ENCODE measurements at places on chromosomes 5 and 9.

- DNase-seq: no peak
Observed at GRCh38 chr5:175922192-175922885, 45.8 kb downstream of the THOC3 start.

- DNase-seq: no peak
Observed at GRCh38 chr5:40030661-40031060, 605.9 kb upstream of the DAB2 start.

GRCh38 chr5:134226441-134227192 lies 744 bp upstream of the PPP2CA start:
- DNase-seq: no peak

- no peak for DNase-seq
Observed at GRCh38 chr9:14713187-14713767, 9.3 kb downstream of the CER1 start.

GRCh38 chr5:37825334-37825915 lies 14.4 kb downstream of the GDNF start:
- DNase-seq: no peak

GRCh38 chr9:117681888-117682287 lies 22.3 kb upstream of the TLR4 start:
- DNase-seq: no peak

- no peak for DNase-seq
Observed at GRCh38 chr9:24011881-24012280, 185.8 kb upstream of the ELAVL2 start.

GRCh38 chr9:37053684-37054362 lies 19.8 kb upstream of the PAX5 start:
- DNase-seq: no peak

DNA sequence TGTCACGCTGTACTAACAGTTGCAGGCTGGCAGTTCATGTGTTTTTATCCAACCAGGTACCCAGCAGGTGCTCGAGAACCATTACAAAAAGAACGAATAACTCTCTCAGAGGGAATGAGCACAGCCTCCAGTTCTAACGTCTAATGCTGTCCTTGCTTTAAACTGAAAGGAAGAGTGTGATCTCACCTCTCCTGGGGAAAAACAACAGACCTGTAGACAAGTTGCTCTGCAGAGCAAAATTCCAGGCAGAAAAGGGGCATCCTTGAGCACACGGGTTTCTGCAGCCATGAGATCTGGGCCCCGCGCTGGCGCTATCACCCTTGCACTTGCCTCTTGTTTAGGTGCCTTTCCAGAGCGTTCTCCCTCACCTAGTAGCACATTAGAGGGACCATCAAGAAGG lies 92.5 kb upstream of the DNAH5 start:
- no peak for DNase-seq

GRCh38 chr5:59218424-59219045 lies 635.7 kb downstream of the RAB3C start:
- no peak for DNase-seq

DNA sequence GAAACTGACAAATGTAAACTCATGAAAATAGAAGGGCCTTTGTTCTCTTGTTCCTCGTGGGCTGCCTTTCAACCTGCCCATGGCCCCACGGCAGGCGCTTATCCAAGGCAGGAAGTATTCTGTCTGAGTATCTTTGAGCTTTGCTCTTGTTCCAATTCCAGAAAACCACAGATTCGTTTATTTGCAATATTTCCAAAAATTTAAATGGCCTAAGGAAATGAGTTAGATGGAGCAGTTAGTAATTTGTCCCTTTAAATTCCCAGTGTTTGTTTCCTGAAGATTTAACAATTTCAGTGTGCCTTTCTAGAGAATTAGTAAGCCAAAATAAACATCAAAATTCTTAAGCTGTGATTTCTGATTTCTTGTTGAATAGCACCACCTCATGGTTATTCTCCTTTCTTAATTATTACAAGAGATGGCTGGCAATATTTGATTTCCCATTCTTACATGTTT lies 299.4 kb upstream of the RASA1 start:
- no peak for DNase-seq

GRCh38 chr9:34741628-34742027 lies 31.7 kb upstream of the CCL21 start:
- no peak for DNase-seq

DNA sequence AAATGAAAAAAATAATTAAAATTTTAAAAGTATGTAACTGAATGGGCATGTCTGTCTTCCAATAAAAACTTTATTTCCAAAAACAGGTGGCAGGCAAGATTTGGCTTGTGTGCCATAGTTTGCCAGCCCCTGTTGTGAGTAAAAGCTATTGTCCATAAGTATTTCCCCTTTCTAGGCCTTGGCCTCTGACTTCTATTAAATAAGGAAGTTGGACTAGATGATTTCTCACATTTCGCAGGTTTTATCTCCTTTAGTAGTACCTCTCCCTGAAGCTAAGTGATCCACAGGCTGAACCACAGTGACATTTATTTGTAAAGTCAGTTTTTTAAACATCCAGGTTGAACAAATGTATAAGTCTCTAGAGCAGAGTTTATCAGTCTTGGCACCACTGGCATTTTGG lies 41.3 kb downstream of the RECK start:
- DNase-seq: no peak

DNA sequence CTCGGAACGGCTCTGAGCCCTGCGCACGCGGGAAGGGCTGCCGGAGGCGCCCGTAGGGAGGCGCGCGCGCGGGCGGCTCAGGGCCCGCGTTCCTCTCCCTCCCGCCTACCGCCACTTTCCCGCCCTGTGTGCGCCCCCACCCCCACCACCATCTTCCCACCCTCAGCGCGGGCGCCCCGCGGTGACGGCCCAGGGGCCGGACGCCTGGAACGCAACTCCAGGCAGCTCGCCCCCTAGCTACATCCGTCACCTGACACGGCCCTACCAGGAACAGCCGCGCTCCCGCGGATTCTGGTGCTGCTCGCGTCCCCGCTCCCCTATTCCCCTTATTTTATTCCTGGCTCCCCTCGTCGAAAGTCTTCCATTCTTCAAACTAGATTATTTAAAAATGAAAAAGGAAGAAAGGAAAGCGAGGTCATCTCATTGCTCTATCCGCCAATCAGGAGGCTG lies at the start of gene CDKN2B-AS1:
CDKN2B-AS1 (plus strand) TSS at position 236 of the 450 bp plus-strand sequence.
- DNase-seq: peak; percentile 61

- DNase-seq: no peak
Observed at GRCh38 chr9:87443461-87443860, 54.2 kb upstream of the DAPK1 start.

GRCh38 chr9:104950838-104951237 lies 22.9 kb upstream of the ABCA1 start:
- no peak for DNase-seq

DNA sequence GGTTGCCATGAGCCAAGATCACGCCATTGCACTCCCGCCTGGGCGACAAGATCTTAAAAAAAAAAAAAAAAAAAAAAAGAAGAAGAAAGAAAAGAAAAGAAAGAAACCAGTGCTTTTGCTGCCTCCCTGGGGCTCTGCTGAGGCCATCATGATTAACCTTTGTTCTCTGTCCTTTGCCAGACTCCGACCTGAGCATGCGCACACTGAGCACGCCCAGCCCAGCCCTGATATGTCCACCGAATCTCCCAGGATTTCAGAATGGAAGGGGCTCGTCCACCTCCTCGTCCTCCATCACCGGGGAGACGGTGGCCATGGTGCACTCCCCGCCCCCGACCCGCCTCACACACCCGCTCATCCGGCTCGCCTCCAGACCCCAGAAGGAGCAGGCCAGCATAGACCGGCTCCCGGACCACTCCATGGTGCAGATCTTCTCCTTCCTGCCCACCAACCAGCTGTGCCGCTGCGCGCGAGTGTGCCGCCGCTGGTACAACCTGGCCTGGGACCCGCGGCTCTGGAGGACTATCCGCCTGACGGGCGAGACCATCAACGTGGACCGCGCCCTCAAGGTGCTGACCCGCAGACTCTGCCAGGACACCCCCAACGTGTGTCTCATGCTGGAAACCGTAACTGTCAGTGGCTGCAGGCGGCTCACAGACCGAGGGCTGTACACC lies 251.7 kb downstream of the MARCHF11 start:
- no peak for DNase-seq

DNA sequence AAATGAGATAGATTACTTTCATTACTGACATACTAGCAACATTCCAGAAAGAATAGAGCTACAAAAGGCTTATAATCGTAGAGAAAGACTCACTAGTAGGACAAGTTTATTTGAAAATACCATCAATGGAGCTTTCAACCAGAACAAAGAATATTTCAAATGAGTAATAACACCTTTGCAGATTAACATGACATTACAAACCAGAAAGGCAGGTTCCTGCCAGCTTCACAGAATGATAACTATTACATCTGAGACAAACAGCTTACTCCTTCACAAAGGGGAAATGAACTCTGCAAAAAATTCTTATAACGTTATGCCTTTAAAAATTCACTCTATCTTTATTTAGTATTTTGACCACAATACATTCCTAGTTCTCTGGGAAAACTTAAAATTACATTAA lies 103.1 kb downstream of the EPB41L4A start:
- DNase-seq: no peak

DNA sequence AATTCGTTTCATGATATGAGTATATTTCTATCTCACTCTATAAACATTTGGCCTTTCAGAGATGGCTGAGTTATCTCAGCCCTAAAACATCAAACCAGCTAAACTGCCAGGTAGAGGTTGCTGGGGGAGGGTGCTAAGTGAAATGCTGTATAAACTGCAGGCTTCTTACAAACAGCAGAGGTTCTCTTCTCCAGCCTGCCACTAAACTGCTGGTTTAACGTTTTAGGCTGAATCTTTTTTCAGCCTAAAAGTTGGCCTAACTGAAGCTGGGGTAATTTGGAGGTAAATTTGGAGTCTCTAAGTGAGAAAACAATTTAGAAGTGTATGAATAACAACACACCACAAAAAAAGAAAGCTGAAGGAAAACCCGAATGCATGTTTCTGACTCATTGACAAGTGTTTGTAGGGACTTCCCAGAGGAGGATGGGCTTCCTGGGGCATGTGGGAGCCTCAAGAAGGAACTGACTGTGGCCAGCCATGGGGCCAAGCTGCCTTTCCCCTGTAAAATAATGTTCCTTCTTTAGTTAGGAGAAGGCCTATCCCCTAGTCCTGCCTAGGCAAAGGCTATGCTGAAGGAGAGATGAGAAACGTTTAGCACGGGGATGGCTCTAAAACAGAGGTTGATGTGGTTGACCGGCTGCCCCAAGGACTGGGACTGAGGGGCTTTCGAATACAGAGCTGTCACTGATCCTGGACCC lies 44.3 kb downstream of the SLC28A3 start:
- DNase-seq: peak; percentile 44

GRCh38 chr5:159309689-159310433 lies 20.4 kb downstream of the IL12B start:
- DNase-seq: no peak

DNA sequence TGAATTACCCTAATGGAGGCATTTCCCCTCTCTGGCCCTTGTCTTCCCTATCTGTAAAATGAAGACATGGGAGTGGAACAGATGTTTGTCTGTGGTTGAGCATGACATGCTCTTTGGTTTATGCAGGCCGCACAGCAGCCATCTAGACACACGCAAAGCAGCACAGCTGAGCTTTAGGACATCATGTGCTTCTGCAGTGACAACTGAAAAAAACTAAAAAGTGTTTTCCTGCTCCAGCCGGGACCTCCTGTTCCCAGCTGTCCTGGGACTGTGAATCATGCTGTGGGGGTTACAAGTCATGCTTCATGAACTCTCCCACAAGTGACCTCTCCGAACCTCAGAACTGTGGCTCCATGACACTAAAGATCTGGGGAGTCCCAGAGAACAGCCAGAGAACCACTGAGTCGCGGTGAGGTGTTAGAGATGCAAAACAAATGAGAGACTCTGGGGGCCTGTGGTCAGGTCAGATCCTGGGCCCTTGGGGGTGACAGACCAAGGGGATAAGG lies 1.7 kb downstream of the SMIM3 start:
- no peak for DNase-seq

- no peak for DNase-seq
Observed at GRCh38 chr5:130397132-130397531, 492.9 kb downstream of the CHSY3 start.

- no peak for DNase-seq
Observed at GRCh38 chr9:85038824-85039608, 369.5 kb downstream of the NTRK2 start.

DNA sequence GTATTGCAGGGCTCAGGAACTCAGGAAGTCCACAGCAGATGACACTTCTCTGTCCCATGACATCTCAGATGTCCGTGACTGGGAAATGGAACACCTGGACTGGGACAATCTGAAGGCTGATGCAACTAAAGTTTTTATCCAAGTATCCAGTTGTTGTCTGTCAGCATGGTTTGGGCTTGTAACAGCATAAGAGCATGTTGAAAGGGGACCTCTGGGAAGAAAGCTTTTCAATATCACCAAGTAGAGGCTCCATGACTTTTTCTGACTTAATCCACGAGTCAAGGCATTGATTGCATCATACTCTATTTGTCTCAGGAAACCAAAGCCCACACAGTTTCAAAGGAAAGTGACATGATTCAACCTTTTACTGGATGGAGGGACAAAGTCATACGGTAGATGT lies 807.7 kb downstream of the MTRR start:
- no peak for DNase-seq

DNA sequence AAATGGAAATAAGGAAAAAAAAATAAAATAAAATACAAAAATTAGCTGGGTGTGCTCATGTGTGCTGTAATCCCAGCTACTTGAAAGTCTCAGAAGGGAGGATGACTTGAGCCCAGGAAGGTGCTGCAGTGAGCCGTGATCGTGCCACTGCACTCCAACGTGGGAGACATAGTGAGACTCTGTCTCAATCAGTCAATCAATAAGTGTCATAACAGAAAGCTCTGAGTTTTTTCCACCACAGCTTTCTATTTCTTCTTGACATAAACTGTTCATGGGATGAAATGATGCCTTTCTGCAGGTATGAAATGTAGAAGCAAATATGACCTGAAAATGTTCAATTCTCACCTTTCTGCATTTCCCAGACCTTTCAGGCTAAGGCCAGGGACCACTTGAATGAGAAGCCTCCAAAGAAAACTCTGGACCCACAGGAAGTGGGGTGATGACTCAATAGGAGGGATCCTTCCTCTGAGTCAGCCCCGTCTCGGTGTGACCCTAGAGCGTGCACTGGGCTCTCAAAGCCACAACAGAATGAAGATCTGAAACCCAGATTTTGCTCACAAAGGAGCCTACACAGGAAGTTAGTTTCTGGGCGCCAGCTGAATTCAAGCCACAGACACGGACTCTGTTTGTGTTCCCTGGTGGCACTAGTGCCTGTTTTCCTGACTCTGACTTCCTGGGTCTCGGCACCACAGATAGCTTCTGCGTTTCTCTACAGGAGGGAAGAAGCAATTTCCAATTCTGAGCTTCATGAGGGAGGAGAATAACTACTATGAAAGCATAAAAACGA lies 62.0 kb downstream of the ANKH start:
- peak; percentile 70 for DNase-seq

DNA sequence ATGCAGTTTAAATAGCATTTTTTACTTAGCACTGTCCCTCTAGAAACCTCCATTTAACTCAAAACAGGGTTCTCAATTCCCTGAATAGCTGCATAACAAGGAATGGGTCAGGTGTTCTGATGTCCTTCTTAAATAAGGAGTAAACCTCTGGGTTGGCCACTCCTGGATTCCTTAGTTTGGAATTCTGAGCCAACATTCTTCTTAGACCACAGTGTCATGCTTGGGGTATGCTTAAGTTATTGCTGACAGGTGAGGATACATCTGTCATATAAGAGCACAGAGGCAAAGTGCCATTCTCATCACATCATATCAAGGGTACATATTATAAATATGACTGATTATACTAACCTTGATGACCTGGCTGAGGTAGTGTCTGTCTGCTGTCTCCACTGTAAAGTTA lies 179.9 kb upstream of the SEMA6A start:
- DNase-seq: no peak

All from CD4-positive, alpha-beta T cell treated with Interleukin-4 for 1 hour (primary cell).